Fibroblast of the aortic adventitia (primary cell): ENCODE measurements at places on chromosomes 7 and 10.

GRCh38 chr10:30398193-30398592 is 35.8 kb upstream of the MAP3K8 start:
- DNase-seq: no peak

DNA sequence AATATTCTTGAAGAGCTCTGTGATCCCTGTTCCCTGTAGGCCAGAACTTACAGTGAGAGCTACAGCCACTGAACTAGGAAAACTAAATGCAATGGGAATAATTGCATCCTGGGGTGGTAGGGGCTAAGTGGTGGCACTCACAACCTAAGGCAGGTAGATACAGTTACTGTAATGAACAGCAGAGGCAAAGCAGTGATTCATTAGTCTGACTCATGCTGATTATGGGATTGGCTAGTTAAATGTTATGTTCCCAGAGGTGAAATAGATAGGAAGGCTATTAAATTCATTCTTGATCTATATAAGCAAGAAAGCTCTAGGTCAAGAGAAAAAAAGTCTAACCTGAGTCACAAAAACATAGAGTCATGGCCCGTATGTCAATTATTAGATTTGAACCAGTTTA is 173.1 kb upstream of the MALRD1 start:
- DNase-seq: no peak

GRCh38 chr10:5527332-5528200 is 2.8 kb downstream of the CALML3 start:
- DNase-seq: no peak

- peak; percentile 58 for DNase-seq
Observed at GRCh38 chr10:63767138-63767801, 246.1 kb downstream of the REEP3 start.

DNA sequence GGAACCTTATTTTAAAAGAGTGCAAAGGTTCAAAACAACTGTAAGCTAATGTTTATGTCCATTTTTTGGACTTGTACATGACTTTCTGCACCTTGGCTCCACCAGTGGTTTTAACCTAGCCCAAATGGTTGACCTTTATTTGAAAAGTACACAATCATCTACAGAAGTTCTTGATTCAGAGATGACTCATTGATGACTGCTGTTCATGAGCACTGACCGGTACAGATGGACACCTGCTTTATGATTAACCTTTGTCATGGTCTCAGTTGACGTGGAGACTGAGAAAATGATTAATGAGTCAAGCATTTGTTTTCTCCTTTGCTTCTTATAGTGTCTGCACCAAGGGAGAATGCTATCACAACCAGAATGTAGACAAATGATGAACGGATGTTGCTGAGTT is 55.7 kb upstream of the PTER start:
- no peak for DNase-seq

DNA sequence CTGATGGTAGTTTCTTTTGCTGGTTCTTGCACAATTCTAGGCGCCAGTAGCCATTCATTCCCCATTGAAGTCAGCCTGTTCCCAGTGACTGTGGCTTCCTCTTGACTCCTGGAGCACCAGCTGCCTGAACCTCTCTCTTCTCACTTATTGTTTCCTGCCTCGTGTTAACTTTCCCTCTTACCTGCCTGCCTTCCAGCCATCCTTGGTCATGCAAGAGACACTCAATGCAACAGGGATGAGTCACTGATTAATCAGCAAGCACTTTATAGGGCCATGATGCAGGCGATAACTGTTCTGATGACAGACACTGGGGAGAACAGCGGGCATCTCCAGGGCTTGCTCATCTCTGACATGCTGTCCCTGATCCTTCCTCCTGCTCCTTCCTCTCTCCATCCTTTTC is 122.0 kb downstream of the PLCE1 start:
- DNase-seq: no peak
